ENCODE measurements at places on chromosomes 12 and 14. TPM values are rescaled to one million over a fixed set of nuclear protein-coding genes. Genes with fewer than 3 reads are reported as not detected.

GRCh38 chr12:81797100-81797499 lies 38.0 kb upstream of the PPFIA2 start:
- peak; percentile 36 for DNase-seq

- DNase-seq, result no peak
Observed at GRCh38 chr12:50287271-50287670, 4.0 kb upstream of the LIMA1 start.

DNA sequence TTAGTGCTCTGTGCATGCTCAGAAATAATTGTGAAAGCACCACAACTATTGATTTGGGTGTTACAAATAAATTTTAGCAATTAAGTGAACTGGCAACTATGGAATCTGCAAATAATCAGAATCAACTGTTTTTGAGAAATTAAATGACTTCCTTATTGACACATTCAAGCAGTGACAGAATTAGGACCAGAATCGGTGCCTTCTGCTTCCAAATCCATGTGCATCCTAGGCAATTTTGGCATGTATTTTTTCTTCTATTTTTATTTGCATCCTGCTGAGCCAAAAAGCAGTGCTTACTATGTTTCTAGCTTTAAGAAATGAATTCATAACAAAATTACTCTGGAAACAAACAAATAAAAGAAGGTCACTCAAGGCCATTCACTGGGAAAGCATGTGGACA lies 408.2 kb downstream of the GXYLT1 start:
- DNase-seq, result no peak

- DNase-seq, result peak; percentile 17
Observed at GRCh38 chr12:22518060-22518719, 26.2 kb downstream of the C2CD5 start.

DNA sequence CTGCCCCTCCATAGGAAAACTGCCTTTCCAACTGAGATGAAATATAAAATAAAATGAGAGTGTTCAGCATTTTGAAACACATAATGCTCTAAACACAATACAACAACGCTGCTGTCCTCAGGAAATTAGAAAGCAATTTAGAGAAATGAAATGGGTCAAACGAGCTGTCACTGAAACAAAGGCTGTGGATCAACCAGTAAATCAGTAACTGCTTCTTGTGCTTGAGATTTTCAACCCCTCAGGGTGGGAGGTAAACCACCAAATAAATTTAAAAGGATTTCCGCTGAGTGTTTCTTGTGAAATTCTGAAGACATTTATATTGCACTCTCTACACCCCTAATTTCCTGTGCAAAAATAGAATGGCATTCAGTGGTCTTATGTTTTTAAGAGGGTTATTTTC lies 657.1 kb upstream of the SEL1L start:
- DNase-seq, result no peak

- DNase-seq, result no peak
Observed at GRCh38 chr14:61498811-61499210, 177.4 kb downstream of the PRKCH start.

DNA sequence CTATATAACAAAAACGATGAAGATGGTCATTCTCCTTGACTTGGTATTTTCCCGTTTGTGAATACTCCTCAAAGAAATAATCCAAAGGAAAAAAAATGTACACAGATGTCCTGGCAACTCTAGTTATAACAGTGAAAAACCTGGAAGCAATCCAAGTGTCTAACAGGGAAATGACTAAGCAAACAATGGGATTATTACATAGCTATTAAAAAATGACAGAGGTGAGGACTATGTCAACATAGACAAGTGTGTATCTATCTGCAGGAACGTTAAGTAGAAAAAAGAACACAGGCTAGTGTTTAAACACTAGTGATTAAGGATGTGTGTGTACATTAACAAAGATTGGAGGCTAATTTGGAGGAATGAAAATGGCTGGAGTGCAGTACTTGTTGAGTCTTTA lies 5.9 kb upstream of the APOLD1 start:
- DNase-seq, result peak; percentile 90

- DNase-seq, result no peak
Observed at GRCh38 chr12:58381546-58381945, 440.2 kb downstream of the ATP23 start.

DNA sequence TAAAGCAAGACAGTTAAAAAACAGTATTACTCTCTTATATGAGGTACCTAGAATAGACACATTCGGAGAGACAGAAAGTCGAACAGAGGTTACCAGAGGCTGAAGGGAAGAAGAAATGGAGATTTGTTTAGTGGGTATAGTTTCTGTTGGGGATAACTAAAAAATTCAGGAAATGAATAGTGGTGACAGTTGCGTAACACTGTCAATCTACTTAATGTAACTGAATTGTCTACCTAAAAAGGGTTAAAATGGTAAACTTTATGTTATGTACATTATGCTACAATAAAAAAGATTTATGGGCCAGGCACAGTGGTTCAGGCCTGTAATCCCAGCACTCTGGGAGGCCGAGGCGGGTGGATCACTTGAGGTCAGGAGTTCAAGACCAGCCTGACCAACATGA lies 30.6 kb upstream of the SLC6A13 start:
- no peak for DNase-seq

DNA sequence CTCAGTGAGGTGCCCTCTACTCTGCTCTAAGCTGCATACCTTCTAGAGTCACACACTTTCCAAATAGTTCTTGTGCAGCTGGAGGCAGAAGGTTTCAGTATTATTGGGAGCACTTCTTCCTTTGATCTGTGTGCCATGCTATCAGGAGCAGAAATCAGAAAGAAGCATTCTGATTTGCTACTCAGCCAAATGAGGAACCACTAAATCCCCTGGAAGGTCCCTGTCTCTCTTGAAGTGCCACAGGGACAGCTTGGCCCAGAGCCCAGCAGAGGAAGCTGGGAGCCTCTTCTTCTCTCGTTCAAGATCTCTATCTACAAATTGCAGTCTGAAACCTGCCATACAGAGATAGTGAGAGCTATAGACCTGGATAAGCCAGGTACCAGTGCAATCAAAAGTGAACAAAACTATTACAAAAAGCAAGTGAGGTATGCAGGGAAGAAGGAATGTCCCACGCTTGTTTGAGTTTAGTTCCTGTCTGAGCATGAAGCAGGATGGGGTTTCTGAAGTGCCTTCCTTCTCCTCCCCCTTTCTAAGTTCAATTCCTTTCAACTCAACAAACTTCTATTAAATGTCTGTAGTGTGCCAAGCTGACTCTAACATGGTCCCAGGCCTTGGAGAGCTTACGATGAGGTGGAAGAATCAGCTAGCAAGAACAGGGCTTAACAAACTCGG lies 100.9 kb upstream of the PARP11 start:
- no peak for DNase-seq

- DNase-seq, result no peak
Observed at GRCh38 chr12:119082016-119082415, 96.7 kb upstream of the HSPB8 start.

DNA sequence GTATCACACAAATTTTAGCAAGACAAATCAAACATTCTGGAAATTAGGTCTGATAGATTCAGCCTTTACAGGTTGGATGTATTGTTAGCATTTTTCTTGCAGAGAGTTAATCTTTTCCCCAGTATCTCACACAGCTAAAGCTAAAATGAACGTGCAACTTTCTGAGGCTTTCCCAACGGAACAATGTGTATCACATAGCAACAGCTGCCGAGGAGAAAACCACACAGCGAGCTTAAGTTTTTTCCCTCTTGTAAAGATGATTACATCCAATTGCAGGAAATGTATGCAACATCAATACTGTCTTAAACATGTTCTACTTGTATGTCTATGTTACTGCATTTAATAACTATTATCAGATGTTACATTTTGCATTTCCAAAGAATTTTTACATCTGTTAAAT lies 182.2 kb downstream of the CCDC59 start:
- DNase-seq, result no peak

DNA sequence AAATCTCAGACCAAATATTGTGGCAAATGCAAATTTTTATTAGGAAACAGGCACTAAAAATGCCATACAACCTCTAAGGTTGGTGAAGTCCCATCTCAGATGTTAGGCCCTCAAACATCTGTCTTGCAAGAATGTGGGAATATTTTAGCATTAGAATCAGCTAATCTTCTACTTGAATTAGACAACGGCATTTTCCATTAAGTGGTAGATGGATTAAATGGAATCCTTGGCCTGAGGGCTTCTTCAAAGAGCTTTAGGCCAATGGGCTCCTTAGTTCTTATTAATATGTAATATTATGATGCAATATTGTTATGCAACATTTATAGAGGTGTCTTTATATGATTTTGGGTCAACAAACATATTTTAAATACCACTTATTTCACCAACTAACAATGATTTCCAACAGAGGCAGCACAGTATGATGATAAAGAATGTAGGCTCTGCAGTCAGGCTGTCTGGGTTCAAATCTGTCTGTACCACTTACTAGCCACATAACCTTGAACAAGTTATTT lies 122.9 kb upstream of the PLEKHA5 start:
- DNase-seq, result no peak

DNA sequence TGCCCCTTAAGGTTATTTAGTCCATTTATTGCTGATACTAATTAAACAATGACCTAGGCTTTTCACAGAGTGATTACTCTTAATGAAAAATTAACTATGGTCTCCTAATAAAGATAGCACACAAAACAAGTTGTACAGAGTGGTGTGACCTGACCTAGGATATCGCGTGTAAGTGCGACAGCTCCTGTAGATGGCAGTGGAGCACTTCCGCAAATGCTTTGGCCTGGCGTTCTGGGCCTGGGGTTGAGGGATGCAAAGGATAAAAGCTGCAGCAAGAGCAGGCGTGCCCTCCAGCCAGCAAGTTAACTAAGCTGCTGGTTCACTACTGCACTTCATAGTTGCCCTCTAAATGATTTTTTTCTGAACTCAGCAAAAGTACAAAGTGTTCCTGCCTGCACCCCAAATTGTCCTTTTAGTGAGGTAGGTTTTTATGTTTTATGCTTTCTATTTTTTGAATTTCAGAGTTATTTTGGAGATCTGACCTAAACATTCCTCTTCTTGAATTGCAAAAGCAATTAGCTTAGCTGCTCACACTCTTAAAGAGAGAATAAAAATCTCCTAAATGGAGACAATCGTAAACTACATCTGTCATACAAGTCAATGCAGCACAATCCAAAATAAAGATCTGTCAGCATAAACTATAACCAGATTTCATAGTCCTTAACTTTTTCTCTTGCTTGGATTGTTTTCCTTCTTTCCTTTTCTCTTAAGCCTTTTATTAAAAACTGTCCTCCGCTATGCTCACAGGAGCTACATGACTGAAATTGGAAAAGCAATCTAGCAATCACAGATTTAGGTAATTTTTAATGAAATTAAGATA lies 379.6 kb downstream of the LRIG3 start:
- peak; percentile 92 for DNase-seq

DNA sequence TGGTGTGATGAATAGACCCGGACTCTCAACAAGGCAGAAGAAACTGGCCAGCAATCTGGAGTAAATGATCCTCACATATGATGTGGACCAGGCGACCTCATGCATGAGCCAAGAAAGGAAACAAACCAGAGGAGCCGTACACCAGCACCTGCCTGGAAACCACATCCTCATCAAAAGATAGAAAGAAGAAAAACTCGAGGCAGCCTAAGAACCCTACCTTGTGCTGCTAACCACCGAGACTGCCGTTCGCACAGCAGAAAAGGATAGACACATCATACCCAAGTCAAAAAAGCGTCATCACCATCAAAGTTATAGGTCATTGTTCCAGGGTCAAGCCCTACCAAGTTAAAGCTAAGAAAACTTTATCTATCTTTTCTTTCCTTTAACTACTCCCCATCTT lies 66.7 kb downstream of the RESF1 start:
- no peak for DNase-seq

DNA sequence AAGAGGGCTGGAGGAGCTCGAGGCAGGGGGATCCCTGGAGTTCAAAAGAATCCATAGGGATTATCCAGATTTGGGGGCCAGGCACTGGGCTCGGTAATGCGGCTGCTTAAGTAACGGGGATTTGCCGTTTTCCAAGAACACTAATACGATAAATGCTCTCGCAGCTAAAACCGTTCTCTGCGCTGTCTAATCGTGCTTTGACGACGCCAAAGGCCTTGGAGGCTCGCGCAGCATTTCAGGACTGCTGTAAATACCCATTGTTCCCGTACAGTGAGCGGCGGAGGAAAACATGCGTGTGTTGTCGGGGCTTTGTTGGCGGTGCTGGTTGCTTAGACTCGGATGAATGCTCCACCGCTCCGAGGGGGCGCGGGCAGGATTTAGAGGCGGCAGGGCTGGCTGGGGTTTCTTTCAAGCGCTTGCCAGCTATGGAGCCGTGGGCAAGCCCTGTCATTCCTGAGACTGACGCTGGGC lies 26.2 kb downstream of the DIO3 start:
- DNase-seq, result no peak

DNA sequence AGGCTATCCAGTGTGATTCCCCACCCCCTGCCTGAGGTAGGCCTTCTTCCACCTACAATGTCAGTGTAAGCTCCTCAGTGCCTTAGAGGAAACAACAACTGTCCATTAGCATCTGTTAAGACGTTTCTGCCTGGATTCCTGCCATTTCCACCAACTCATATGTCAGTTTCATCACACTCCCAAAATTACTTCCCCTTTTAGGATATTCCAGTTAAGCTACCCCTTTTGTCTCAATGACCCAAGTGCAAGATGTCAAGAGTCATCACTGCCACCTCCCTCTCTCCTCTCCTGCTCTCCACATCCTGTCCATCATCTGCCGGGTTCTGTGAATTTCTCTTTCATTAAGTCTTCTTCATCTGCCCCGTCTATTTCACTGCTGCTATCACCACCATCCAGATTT lies 189.4 kb downstream of the DPF3 start:
- no peak for DNase-seq

DNA sequence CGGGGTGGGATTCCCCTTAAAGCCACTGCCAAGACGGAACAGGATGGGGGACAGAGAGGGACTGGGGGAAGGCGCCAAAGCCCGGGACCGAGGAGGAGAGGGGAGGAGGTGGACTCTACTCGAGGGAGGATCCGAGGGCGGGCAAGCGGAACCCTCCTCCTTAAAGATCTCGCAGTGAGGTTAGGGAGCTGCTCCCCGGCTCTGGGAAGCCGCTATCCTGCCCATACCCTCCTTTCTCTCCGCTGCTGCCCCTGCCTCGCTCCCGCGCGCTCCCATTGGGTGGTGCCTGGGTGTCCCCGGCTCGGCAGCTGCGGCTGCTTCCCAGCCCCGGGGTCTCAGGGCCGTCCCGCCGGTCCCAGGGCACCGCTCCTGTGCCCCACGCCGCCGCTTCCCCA lies 16.4 kb downstream of the KRT18 start:
- no peak for DNase-seq

GRCh38 chr12:116317986-116318575 lies 40.6 kb upstream of the MED13L start:
- DNase-seq, result peak; percentile 70

The OR6C2 gene
- total RNA-seq, result not detected

The KCNC2 gene
- not detected for total RNA-seq

The C14orf39 gene
- total RNA-seq, result 0.17 TPM

The PTGER2 gene
- 4.7 TPM for total RNA-seq

The KRT75 gene
- 38.5 TPM for total RNA-seq

The NPFF gene
- not detected for total RNA-seq

The PTCSC3 gene
- not detected for total RNA-seq

The AKAP5 gene
- total RNA-seq, result 0.58 TPM

The WIF1 gene
- not detected for total RNA-seq

The FGF6 gene
- not detected for total RNA-seq

The LRFN5 gene
- not detected for total RNA-seq
